Right renal cortex interstitium (tissue), 3 donors: ENCODE measurements at places on chromosomes 3 and 15. TPM values are rescaled to one million over a fixed set of nuclear protein-coding genes. Genes with fewer than 3 reads are reported as not detected.

Gene GP5
- 0.72 TPM for polyA plus RNA-seq

Gene IL17RC
- polyA plus RNA-seq = 35.9 TPM

Gene GP9
- polyA plus RNA-seq = 0.92 TPM

Gene LRRC49
- 17.0 TPM for polyA plus RNA-seq

Gene GNAT1
- polyA plus RNA-seq = not detected

Gene AHSG
- polyA plus RNA-seq = 1.0 TPM

Gene SYNPR
- polyA plus RNA-seq = 0.12 TPM

Gene SIDT1
- polyA plus RNA-seq = 2.6 TPM

Gene GOLGA8T
- polyA plus RNA-seq = not detected

- DNase-seq = no peak
Measured at GRCh38 chr3:191198480-191198879, 561 bp upstream of the OSTN start.

GRCh38 chr3:69712269-69712668, 27.0 kb upstream of the MITF start:
- DNase-seq = no peak

DNA sequence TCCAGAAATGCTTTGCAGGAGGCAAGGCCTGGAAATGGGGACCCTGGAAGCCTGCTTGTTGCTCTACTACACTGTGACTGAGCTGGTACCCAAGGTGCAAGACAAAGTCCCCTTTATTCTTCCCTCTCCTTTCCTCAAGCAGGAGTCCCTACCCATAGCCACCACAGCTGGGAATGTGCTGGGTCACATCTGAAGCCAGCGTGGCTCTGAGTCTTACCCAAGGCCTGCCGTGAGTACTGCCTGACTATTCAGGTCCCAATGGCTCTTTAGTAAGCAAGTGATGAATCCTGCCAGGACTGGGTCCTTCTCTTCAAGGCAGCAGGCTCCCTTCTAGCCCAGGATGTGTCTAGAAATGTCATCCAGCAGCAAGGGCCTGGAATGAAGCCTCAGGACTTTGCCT, 9.6 kb upstream of the RAD51 start:
- no peak for DNase-seq

GRCh38 chr15:34330279-34330678, 7.3 kb downstream of the SLC12A6 start:
- no peak for DNase-seq

GRCh38 chr3:69731080-69731479, 8.2 kb upstream of the MITF start:
- DNase-seq = no peak

DNA sequence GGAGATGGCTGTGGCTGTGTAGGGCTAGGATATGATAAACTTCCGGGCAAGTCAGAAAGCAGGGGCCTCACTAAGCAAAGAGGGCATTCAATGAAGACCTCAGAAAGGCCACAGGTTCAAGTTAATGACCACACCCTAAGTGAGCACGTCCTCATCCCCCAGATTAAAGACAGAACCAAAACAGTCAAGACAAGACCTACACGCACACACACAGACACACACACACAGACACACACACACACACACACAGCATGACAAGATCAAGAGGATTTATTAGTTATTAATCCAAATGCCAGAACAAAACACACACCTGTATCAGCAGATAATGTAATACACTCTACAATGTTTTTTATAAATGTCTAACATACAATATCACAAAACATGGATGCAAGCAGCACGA, 546.2 kb downstream of the FGF12 start:
- DNase-seq = no peak

DNA sequence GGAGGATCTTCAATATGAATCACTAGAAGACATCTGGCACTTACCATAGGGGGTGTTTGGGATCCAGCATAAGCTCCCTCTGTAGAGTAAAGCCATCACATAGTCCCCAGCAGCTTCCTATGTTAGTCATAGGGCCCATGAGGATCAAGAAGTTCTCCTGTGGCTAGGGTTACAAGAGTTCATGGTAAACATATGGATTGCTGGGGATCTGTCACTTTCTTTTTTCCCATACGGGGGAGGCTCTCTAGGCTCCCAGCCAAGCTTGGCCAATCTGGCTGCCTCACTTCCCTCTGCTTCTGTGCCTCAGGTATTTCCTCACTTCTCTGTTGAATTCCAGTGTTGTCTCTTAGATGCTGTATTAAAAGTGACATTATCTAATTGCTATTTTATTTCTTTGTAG, 597.9 kb downstream of the PDCD6IP start:
- DNase-seq = no peak

GRCh38 chr3:174440253-174440701, 418.9 kb upstream of the NAALADL2 start:
- DNase-seq = no peak

- DNase-seq = no peak
Measured at GRCh38 chr15:36426691-36427090, 152.7 kb upstream of the CDIN1 start.

- no peak for DNase-seq
Measured at GRCh38 chr3:28850186-28850585, 430.7 kb upstream of the RBMS3 start.

DNA sequence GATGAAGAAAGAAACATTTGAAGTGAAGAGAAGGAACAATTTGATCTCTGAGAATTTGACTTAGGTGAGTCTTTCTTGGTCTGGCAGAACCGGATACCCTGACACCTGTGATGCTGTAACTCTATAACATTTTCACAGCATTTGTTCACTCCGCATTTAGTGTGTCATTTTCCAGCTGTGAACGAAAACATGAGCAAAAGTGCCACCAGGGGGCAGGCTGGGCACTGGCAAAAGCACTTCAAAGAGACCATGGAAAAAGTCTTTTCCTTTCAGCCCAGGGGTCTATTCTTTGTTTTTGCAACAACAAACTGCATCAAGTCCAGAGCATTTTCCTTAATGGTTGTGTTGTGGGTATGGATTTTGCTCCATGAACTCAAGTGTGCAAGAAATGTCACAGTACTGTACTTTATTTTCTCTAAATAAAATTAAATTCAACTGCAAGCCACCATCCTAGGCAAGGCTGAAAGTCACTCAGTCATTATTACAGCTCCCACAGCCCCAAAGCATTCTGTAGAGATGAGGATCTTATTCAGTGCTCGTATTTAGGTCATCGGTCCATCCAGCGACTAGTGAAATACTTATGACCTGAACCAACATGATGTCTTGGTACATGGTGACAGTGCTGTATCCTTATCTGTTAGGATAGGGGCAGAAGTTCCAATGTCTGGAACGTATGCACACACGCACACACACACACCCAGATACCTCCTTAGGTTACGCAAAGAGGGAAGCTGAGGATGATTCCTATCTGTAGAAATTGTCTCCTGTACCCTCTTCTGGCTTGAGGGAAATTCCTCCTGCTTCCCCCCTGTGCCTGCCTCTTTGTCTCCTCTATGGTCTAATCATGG, 125.5 kb downstream of the GADL1 start:
- DNase-seq = peak; percentile 52

DNA sequence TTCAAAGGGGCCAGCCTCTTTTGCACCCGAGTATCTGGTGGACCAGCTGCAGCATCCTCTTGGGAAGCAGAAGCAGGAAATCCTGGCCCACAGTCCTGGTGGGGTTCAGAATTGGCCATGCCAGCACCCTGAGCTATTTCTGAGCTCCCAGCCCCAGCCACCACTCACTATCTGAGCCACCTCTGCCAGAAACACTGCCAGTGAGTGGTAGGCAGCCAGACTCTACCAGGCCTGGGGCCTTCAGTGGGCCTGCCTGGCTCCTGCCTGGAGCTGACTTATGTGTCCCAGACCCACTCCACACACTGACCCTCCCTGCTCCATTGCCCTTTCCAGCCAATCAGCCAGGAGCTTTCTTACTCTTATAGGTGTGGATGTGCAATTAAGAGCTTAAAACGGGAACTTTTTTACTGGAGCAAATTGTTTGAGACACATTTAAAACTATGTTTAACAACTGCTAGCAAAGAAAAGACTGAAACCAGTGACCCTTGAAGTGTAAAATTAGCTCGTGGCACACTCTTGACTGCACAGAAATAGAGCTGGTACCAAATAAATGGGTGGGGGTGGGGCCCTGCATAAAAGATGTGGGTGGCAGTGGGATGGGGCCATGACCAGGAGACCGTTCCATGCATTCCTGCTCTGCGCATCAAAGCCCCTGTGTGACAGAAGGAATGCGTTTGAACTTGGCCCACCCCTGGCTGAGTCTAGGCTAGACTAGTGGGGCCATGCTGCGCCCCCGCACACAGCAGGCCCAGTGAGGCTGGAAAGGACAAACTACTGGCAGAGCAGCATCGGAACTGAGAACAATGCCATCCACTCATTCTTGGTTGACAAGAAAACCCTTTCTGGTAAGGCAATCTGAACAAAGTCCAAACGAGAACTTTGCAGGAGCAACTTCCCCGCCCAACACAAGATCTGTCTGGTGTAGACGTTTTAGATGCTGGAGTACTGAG, 48.0 kb downstream of the CTNNB1 start:
- peak; percentile 23 for DNase-seq

DNA sequence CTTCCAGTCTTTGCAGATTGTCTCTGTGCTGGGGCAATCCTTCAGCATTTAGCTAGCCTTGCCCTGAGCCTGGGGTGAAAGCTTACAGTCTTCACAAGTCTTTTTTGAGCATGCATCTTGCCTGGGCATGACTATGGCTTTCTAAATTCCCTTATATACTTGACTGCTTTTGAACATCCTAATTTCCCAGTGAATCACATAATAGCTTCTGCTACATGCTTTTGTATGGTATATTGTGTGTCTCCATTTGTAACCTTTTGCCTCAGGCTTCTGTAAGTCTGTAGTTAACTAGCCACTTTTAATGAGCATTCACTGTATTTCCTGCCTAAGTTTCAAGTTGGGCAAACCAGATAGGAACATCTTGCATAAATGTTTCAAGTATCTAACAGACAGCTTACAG, 76.8 kb downstream of the CHCHD4 start:
- no peak for DNase-seq

DNA sequence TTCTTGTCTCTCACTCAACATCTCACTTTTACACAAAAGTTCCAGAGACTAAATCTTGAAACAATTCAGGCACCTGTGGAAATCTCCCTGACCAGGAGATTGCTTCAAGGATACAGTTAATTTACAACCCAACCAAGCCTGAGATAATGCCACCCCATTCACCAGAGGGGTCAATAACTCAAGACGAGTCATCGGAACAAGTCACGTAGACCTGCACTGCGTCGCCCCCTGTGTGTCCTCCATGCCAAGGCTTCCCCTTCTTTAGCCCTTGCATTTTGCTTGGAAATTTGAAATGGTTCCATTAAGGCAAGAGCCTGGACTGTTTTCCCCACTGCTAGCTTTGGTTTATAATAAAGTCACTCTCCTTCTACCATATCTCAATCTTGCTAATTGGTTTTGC, 129.0 kb upstream of the NEO1 start:
- DNase-seq = no peak

GRCh38 chr15:96348112-96349027, 17.9 kb downstream of the NR2F2 start:
- no peak for DNase-seq

DNA sequence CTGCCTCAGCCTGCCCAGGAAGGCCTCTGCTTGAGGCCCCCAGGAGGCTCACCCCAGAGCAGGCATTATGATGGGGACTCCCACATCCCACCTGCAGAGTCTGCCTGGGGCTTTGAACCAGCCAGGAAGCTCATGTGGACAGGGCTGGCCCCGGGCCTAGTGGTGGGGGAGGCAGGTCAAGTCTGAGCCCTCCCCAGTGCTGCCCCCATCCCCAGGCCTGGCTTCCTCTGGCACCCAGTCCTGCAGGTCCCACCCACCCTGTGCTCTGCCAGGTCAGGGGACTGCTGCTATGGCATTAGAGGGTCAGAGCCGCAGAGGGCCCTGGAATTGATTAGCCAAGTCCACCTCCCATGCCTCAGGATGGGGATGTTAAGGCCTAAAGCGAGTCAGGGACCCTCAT, 17.6 kb upstream of the VPS33B start:
- no peak for DNase-seq
